ENCODE measurements at places on chromosomes 5 and 9.

DNA sequence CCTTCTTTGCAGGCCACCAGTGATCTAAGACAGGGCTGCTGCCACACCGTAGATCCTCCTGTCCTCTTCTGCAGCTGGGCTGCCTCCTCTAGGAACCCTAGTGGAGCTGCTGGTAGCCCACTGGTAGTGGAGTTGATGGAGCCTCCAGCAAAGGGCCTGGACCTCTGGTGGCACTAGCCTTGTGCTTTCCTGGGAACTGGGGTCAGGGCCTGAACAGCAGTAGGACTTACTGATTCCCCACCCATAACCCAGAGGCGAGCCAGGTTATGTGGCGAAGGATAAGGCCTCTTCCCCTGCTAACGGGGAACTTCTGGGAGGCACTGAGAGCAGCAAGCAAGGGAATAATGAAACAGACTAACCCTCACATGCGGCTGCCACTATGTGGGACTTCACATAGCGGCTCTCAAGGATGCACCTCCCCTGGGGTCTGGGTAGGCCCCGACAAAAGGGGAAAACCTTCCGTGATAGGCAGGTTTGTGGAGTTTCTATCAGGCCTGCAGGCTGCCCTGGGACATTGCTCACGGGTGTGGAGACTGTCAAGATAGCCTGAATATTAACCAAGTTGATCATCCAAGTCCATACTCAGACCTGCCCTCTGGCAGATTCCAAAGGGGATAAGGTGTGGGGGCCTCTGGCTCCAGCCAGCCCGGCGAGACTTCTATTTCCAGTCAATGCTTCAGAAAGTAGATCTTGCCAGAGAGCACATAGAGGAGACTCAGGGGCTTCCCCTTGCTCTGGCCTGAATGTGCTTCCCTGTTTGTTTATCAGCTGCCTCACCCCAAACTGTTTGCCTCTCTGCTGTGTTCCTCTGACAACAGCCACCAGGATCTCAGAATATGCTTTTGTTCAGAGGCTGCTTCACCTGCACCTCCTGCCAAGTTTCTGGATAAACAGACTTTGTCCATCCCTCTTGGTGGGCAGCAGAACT lies 7.4 kb downstream of the SLC22A4 start:
- no peak for DNase-seq

DNA sequence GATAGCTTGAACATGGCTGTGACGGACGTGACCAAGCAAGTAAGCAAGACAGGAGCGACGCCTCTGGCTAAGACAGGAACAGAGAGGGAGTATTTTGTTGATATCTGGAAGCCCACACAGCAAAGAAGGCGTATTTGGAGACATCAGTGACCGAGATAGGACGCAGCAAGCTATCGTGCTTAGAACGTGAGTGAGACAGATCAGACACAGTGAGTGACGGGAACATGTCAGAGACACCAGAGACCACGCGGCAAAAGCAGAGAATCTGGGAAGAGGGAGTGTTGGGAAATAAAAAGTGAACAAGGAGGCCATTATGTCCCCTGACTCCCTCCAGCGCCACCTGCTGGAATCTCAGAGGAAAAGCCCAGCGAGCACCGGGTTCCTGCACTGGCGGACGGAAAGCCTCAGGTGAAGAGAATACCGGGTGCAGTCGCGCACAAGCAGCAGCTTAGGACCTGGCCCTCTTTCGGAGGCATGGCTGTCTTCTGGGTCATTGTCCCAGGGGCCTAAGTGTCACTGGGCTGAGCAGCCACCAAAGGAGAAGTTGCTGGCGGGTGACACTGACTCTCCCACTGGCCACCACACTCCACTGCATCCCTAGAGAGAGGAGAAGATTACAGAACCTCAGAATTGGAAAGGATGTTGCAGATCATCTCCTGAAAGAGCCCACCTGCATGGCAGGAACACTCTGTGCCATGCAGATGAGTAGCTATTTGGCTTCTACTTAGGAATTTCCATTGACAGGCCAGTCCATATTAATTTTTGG lies 99.1 kb downstream of the FBXO38 start:
- DNase-seq, result peak; percentile 3

DNA sequence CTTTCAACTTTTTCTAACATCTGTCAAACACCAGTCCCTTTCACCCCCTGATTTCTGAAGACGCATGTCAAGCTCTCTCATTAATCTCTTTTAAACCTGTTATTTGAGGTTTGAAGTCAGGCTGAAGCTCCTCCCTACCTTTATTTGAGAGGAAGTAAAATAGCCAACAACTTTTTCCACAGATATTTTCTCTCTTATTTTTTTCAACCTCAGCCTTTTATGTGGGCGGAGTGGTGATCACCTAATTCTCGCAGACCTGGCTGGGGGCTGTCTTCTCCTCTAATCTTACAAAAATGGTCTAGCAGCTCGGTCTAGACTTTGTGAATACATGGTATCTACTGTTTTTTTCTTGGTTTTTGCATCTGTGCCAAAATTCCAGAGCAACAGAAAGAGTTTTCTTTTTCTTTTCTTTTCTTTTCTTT lies 395.7 kb upstream of the ACTBL2 start:
- DNase-seq, result no peak

DNA sequence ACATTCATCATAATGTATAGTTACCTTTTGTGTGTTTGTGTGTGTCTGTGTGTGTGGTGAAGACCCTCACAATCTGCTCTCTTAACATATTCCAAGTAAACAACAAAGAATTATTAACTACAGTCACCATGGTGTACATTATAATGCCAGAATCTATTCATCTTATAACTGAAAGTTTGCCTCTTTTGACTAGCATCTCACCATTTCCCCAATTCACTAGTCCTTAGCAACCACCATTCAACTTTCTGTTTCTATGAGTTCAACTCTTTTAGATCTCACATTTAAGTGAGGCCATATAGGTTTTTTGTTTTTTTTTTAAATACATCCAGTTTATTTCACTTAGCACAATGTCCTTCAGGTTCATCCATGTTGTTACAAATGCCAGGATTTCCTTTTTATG lies 83.6 kb downstream of the SMC2 start:
- no peak for DNase-seq

- DNase-seq, result no peak
Measured at GRCh38 chr5:149694007-149694406, 36.1 kb upstream of the PPARGC1B start.

GRCh38 chr5:116912221-116912620 lies 337.6 kb upstream of the SEMA6A start:
- DNase-seq, result no peak

- DNase-seq, result no peak
Measured at GRCh38 chr5:159527546-159528254, 197.4 kb upstream of the IL12B start.

GRCh38 chr9:133238272-133238850 lies 29.3 kb upstream of the OBP2B start:
- DNase-seq, result peak; percentile 10

DNA sequence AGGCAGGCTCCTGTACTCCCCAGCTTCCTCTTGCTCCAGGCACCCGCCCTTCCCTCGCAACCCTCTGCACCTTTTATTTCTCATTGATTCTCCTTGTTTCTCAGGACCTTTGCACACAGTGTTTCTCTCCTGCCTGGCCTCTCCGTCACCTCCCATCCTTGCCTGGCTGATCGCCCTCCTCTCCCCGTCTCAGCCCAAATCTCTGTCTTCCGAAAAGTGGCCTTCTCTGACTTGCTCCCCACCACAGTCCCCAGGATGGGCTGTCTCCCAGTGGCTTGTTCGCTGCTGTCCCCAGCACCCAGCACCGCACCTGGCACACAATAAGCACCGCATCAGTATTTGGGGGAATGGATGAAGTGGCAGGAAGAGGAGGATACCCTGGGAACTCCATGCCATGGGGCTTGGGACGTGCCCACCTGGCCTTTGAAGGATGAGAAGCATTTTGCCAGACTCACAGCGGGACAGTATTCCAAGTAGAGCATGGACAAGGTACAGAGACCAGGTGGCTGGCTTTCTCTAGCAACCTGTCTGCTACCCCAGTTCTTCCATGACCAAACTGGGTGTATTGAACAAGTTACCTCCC lies 62.5 kb downstream of the LMX1B start:
- no peak for DNase-seq

DNA sequence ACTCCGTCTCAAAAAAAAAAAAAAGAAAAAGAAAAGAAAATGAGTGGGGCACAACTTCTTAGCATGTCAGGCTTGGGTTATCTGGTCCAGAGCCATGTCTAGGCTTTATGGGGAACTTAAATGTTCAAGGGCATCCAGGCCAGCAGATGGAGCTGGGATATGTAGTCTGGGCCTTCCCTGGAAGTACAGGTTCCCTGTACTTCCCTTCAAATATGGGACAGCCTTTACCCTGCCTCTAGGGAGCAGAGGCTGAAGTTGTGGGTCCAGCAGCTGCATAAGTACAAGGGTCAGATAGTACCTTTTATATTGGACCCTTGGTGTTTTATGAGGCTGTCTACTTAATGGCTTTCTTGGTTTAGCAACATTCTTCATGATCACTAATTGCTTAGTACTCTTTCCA lies 42.1 kb downstream of the FAF2 start:
- DNase-seq, result no peak

DNA sequence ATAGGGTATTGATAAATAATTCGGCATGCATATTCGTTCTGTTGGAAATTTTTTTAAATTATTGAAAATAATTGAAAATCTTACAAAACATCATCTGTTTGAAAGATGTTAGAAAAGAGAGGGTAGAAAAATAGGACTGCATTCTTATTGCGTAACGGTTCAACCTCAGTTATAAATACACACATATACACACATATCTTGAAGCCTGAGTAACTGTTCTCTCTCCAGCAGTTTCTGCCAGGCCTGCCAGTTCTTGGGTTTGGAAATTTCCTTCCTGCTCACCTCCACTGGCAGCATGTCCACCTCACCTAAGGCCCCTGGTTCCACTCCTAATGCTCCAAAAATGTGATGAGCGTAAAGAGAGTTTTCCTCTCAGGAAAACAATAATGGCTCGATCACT lies 9.1 kb downstream of the SPATA31E1 start:
- no peak for DNase-seq

DNA sequence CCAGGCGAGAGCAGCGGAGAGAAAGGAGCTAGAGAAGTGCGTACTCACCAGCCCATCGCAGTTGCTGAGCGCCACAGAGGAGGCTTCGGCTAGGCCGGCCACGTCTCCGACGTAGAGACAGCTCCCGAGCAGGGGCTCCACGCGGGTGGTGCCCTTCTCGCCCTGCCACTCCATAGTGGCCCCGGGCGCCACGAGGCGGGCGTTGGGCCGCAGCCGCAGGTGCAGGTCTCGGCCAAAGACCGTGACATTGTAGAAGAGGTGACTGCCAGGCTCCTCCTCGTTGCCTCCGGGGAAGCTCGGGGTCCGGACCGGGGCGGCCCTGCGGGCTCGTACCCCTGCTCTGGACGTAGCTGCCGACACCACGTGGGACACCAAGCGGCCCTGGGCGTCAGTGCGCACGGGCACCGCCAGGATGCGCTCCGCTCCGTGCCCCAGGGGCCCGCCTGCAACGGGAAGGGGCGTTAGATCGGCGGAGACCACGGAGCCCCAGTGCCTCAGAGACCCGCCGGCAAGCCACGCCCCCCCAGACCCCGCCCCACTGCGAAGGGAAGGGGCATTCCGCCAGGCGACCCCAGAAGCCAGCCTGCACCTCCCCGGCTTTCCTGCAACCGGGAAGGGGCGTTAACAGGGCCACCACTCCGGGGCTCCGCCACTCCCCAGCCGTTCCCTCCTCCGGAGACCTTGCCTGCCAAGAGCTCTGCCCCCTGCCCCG lies 1.4 kb downstream of the ADAMTS2 start:
- no peak for DNase-seq

DNA sequence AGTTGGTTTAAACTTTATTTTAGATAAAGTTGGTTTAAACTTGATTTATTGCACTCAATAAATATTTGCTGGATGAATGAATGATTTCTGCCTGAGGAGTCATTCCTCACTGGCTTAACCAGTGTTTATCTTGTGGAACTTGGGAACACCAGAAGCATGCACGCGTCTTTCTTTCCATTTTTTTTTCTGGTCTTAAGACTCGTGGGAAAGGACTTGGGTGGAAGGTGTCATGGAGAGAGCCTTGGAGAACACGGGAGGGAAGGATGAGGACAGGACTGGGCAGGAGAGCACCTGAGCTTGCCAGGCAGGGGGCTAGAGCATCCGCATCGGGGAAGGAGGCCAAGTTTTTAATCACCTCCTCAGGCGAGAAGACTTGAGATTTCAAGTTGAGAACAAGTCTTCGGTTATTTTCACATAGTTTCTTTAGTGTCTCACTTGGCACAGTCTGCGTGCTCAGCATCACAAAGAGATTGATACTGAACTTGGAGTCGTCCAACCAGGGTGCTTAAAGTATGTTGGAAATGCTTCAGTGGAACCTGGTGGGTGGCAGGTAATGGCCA lies 144.2 kb downstream of the PDZD2 start:
- DNase-seq, result no peak

DNA sequence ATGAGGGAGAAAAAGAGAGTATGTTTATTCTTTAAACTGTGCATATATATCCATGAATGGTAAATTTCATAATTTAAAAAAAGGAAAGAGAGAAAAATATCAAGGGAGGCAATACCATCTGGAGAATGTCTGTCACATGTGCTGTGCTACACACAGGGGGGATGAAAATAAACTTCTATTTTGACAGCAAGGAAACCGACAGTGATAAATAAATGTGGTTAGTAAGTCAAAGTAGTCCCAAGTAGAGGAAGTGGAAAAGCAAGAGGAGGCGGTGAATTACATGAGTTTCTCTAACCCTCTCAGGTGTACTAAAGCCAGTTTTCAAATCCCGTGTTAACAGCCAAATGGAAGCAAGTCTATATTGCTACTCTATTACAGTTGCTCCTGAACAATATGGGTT lies 83.3 kb downstream of the ICE1 start:
- DNase-seq, result no peak

- no peak for DNase-seq
Measured at GRCh38 chr9:120043448-120043847, 536.5 kb downstream of the CDK5RAP2 start.

GRCh38 chr5:14816999-14817761 lies 54.4 kb downstream of the ANKH start:
- no peak for DNase-seq

DNA sequence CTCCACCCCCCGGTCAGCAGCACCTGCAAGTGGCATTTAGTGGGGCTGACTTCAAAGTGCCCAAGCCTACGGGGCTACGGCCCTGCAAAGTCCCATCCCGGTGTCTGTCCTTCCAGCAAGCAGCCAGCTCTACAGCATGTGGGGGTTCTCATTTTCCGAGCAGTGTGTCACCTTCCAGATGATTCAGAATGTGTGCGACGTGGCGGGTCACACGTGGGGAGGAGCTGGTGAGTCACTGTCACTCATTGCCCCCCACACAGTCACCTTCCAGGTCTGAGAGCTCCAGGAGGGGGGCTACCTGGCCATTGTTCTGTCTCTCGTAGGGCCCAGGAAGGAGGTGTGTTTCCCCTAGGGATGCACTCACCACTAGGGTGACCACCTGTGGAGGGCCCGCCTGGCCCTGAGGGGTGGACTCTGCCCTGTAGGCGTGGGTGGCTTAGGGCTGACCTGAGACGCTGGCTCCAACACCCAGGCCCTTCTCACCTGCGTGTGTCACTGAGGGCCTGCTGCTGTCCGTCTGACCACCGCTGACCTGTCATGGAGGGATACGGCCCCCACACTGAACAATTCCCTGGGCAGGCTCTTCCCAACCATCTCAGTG lies 70.2 kb downstream of the SEMA4D start:
- DNase-seq, result peak; percentile 75

GRCh38 chr5:126452477-126452876 lies 29.3 kb downstream of the GRAMD2B start:
- no peak for DNase-seq

Measured in stimulated activated CD8-positive, alpha-beta memory T cell treated with anti-CD3 and anti-CD28 coated beads, Interleukin-12 subunit alpha, Interleukin-12 subunit beta, amount 100 ng/mL, for 4 hours (primary cell).